HepG2 (cell line): ENCODE measurements at places on chromosomes 11 and 22. TPM values are rescaled to one million over a fixed set of nuclear protein-coding genes. Genes with fewer than 3 reads are reported as not detected.

OR8B8 gene
- total RNA-seq = not detected in 2 replicates

DNA sequence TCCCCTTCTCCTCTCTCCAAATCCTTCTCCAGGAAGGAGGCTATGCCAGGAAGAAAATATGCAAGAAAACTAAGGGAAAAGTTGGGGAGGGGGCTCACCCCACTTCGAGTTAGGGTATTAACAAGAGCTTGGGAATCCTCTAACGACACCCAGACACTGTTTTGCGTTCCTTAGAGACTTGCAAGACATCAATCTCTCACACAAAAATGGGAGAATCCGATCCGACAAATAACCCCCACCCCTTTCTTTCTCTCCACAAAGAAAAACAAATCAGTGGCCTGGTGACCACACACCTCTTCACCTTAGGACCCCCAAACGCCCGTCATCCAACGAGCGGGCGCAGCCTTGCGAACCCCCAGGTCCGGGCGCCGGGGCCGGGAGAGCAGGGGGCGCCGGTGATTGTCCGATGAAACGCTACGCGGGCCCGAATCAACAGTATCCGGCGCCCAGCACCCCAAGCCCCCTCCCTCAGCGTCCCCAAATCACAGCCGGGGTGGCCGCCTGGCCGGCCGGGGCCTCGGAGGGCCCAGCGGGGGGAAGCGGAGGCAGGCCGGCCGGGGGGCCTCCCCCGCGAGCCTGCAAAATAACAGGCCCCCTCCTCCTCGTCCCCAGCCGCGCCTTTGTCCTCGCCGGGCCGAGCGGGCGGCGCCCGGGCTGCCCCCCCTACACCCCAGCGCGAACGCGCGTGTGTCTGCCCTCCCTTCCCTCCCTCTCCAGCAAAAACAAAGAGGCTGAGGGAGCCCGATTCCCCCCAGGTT lies 690 bp downstream of the CSNK1E start:
- peak overlapping the region; percentile 89 for H3K27ac ChIP-seq
- H3K27me3 ChIP-seq = no peaks in the 10 kb centered on the region
- DNase-seq = no peak
- H3K4me1 ChIP-seq = peaks cover 77% of the 10 kb centered on the region

THAP7 gene
- total RNA-seq = 20.4 and 25.5 TPM in 2 replicates

- no peaks in the 10 kb centered on the region for H3K4me1 ChIP-seq
- H3K27me3 ChIP-seq = peaks cover 9% of the 10 kb centered on the region; the same call in 1 of the 3 replicates
- no peak overlapping the region for H3K4me3 ChIP-seq
- no peak overlapping the region for H3K27ac ChIP-seq
- H3K36me3 ChIP-seq = no peaks in the 10 kb centered on the region
These were observed 43.6 kb upstream of the HORMAD2 start for GRCh38 chr22:30036656-30037055.

DNA sequence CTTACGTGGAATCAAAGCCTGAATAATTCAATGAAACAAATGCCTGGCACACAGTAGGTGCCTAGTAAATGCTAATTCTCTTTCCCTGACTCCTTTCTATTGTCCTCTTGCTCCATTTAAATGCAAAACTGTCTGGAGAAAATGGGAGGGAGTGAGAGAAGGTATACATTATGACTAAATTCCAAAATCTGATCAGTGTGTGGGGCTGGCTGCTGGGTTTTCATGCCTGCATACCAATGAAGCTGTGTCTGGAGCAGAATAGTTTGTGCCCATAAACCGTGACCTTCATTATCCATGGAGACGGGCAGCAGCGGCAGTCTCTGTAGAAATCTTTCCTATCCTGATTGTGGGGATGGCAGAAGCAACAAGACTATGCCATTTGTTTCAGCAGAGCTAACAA lies 223.4 kb upstream of the ZBED5 start:
- no peaks in the 10 kb centered on the region for H3K36me3 ChIP-seq
- DNase-seq = no peak
- H3K4me3 ChIP-seq = no peak overlapping the region

JHY gene
- total RNA-seq = not detected in 2 replicates

- DNase-seq = no peak
- H3K27me3 ChIP-seq = no peaks in the 10 kb centered on the region
- peaks cover 15% of the 10 kb centered on the region for H3K4me1 ChIP-seq
- no peak overlapping the region for H3K27ac ChIP-seq
- H3K4me3 ChIP-seq = no peak overlapping the region
These were observed 28.2 kb downstream of the TPBGL start for GRCh38 chr11:75268626-75269366.

DNA sequence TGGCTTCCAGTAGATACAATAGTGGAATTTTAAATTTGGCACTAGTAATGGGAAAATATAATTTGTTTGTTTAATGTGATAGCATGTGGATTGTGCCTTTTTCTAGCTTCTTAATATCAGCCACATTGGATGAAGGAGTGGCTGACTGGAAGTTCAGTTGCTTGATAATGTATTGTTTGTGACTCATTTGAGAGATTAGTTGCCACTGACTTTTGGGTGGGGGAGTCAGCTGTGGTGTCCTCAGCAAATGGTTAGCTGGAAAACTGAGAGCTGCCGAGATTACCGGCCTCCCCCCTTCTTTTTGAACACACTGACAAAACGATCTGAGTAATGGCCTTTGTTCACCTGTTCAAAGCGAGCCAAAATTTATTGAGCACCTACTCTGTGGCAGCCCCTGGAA lies 5.5 kb downstream of the JAM3 start:
- DNase-seq = no peak
- H3K27me3 ChIP-seq = peaks cover 16% of the 10 kb centered on the region
- no peak overlapping the region for H3K4me3 ChIP-seq
- no peak overlapping the region for H3K27ac ChIP-seq

RTN4RL2 gene
- total RNA-seq = 0.45 and 1.3 TPM in 2 replicates

GRCh38 chr11:113967361-113967760 lies 7.5 kb upstream of the HTR3A start:
- no peak overlapping the region for H3K27ac ChIP-seq
- no peaks in the 10 kb centered on the region for H3K36me3 ChIP-seq
- no peaks in the 10 kb centered on the region for H3K4me1 ChIP-seq

DNA sequence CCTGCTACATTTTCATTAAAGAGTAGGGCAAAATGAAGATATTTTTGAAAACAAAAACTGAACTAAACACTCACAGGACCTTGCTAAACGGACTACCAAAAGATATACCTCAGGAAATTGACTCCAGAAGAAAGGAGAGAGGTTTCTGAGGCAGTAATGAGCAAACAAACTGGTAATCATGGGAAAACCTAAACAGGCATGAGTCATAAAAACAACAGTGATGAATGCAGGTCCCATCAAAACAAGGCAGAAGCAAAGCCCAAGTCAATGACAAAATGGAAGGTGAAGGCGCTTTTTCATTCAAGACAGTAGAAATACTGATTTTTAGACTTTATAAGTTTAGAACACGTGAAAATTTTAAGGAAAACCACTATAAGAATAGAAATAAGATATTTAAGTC lies 104.5 kb downstream of the EFCAB6 start:
- H3K4me3 ChIP-seq = no peak overlapping the region
- no peak overlapping the region for H3K27ac ChIP-seq
- H3K36me3 ChIP-seq = no peaks in the 10 kb centered on the region
- no peak for DNase-seq
- no peaks in the 10 kb centered on the region for H3K4me1 ChIP-seq
- H3K27me3 ChIP-seq = no peaks in the 10 kb centered on the region

DNA sequence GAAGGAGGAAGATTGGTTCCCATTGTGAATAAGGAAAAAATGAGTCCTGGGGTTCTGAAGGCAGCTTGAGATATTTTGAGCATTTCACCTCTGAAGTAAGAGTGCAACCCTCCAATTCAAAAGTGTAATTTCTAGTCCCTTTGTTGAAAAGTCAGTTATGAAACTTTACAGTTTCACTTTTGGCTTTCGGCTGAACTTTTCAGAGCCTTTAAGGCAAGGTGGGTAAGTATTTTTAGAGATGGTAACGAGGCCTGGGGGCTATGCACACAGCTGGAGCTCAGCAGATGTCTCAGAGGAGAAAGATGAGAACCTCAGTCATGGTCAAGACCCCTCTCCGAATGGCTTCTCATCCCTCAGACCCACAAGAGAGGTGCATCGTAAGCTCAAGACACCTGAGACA lies 267.6 kb downstream of the KIRREL3 start:
- no peaks in the 10 kb centered on the region for H3K4me1 ChIP-seq
- H3K36me3 ChIP-seq = no peaks in the 10 kb centered on the region
- no peak overlapping the region for H3K27ac ChIP-seq
- no peak for DNase-seq
- 0 out of 2 replicates have a peak, but pooled peaks cover 3% of the 10 kb centered on the region for H3K27me3 ChIP-seq

BTBD18 gene
- not detected in 2 replicates for total RNA-seq

SLC22A25 gene
- 0.18 TPM in 2 replicates for total RNA-seq

- H3K27ac ChIP-seq = no peak overlapping the region
- no peaks in the 10 kb centered on the region for H3K27me3 ChIP-seq
These were observed 38.2 kb upstream of the PANX1 start for GRCh38 chr11:94090401-94090800.

DNA sequence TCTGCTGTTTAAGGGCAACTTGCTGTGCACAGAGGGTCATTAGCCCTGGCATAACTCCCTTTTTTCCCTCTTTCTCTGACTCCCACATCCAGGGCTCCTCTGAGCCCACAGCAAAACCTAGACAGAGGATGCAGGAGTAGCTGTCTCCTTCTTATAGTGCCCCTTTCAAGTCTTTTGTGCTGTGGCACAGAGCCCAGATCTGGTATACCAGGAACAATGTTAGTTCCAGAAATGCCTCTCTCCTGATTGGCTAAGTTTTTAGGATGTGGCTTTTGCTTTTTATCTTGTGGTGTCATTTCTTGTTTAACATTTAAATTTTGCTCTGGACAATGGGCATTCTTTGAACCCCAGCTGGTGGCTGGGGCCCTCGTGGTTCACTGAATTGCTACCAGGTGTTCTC lies 25.6 kb upstream of the RRM1 start:
- H3K4me3 ChIP-seq = no peak overlapping the region
- peaks cover 16% of the 10 kb centered on the region; the same call in 1 of the 3 replicates for H3K36me3 ChIP-seq
- H3K27ac ChIP-seq = no peak overlapping the region
- DNase-seq = no peak

ALX4 gene
- not detected in 2 replicates for total RNA-seq

RASGRP2 gene
- not detected in 2 replicates for total RNA-seq

DNA sequence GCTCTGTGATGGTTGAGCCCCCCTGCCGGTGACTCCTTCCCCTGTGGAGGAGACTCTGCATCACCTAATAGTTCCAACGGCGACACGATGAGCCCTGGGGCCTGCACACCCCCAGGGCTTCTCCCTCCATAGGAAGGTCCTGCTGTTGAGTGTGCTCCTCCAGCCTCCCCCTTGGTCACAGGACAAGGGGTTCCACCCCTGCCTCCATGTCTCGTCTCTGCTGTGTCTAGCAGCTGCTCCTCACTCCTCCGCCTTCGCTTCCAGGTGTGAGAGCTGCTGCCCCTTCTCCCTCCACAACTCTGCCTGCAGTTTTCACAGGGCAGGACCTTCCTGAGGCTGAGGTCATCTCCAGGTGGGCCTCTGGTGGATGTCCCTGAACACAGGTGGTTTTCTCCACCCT lies 1416.1 kb downstream of the TBC1D22A start:
- H3K36me3 ChIP-seq = no peaks in the 10 kb centered on the region
- H3K4me1 ChIP-seq = no peaks in the 10 kb centered on the region
- H3K27ac ChIP-seq = no peak overlapping the region
- DNase-seq = no peak
- no peak overlapping the region for H3K4me3 ChIP-seq

GRCh38 chr11:122004446-122004845 lies 111.6 kb downstream of the BLID start:
- H3K4me3 ChIP-seq = no peak overlapping the region
- H3K27me3 ChIP-seq = no peaks in the 10 kb centered on the region
- no peak for DNase-seq
- no peaks in the 10 kb centered on the region for H3K4me1 ChIP-seq
- H3K27ac ChIP-seq = no peak overlapping the region

LGR4 gene
- 51.4 and 68.7 TPM in 2 replicates for total RNA-seq

DNA sequence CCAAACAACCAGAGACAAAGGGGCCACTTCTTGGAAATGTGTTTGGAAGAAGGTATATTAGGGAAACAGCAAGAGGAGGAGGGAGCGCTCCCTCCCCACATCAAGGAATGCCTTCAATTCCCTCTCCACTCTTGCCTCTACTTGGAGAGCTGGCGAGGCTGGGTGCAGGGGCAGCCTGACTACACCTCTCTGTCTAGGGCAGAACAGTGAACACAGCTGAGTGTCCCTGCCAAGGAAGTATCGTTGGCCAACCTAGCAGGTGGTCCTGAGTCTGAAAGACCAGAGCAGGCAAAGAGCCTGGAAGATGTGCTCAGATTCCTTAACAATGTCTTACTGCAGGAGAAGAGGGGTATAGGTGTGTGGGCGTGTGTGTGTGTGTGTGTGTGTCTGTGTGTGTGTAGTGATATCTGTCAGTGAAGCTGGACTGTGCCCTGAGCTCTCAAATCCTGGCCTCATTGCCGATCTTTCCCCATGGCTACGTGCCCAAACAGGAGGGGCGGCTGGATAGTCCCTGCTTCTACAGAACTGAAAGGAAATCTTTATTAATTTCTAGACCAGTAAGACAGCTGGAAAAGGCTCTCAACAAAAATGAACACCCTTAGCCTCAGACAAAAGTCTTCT lies 46.8 kb downstream of the PAMR1 start:
- H3K27ac ChIP-seq = no peak overlapping the region
- no peaks in the 10 kb centered on the region for H3K4me1 ChIP-seq
- no peaks in the 10 kb centered on the region for H3K36me3 ChIP-seq
- peaks cover 22% of the 10 kb centered on the region; the same call in 1 of the 3 replicates for H3K27me3 ChIP-seq
- no peak for DNase-seq
- H3K4me3 ChIP-seq = no peak overlapping the region

GRCh38 chr11:77200351-77201268 lies 72.6 kb downstream of the MYO7A start:
- H3K27me3 ChIP-seq = no peaks in the 10 kb centered on the region
- H3K36me3 ChIP-seq = no peaks in the 10 kb centered on the region
- DNase-seq = no peak
- no peaks in the 10 kb centered on the region for H3K4me1 ChIP-seq
- no peak overlapping the region for H3K27ac ChIP-seq

- H3K36me3 ChIP-seq = peaks cover 11% of the 10 kb centered on the region
- no peak for DNase-seq
- no peak overlapping the region for H3K27ac ChIP-seq
- H3K27me3 ChIP-seq = no peaks in the 10 kb centered on the region
These were observed 5.1 kb downstream of the ZNF70 start for GRCh38 chr22:23745791-23746190.

TMEM135 gene
- 88.9 and 137 TPM in 2 replicates for total RNA-seq

GRCh38 chr11:131546218-131546895 lies 175.9 kb downstream of the NTM start:
- no peaks in the 10 kb centered on the region for H3K4me1 ChIP-seq
- no peak for DNase-seq
- H3K4me3 ChIP-seq = no peak overlapping the region
- H3K27me3 ChIP-seq = peaks cover 1% of the 10 kb centered on the region; the same call in 1 of the 2 replicates
- no peak overlapping the region for H3K27ac ChIP-seq
- no peaks in the 10 kb centered on the region for H3K36me3 ChIP-seq

GRCh38 chr11:58919561-58919960 lies 19.7 kb upstream of the GLYATL1 start:
- peaks cover 8% of the 10 kb centered on the region; the same call in 1 of the 2 replicates for H3K4me1 ChIP-seq
- DNase-seq = no peak
- H3K4me3 ChIP-seq = no peak overlapping the region
- no peaks in the 10 kb centered on the region for H3K36me3 ChIP-seq
- no peak overlapping the region for H3K27ac ChIP-seq

TNNT3 gene
- total RNA-seq = not detected in 2 replicates
